ENCODE measurements at places on chromosomes 7 and 10.

DNA sequence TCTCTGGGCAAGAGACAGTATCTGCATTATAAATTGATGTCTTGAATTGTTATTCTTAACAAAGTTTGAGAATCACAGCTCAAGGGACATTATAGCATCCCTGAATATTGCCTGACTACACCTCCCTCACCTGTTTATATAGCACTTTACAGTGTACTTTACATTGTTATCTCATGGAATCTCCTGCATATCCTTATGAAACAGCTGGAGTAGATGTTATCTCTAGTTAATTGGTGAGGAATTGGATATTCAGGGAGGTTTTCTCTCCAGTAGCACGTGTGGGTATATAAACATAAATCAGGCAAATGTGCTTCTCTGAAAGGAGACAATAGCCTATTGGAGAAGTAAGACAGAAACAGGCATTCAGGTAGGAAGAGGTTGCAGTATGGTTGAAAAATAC is 117.2 kb downstream of the SRI start:
- no peak for DNase-seq

GRCh38 chr10:119608316-119609155 is 11.8 kb upstream of the TIAL1 start:
- no peak for DNase-seq

DNA sequence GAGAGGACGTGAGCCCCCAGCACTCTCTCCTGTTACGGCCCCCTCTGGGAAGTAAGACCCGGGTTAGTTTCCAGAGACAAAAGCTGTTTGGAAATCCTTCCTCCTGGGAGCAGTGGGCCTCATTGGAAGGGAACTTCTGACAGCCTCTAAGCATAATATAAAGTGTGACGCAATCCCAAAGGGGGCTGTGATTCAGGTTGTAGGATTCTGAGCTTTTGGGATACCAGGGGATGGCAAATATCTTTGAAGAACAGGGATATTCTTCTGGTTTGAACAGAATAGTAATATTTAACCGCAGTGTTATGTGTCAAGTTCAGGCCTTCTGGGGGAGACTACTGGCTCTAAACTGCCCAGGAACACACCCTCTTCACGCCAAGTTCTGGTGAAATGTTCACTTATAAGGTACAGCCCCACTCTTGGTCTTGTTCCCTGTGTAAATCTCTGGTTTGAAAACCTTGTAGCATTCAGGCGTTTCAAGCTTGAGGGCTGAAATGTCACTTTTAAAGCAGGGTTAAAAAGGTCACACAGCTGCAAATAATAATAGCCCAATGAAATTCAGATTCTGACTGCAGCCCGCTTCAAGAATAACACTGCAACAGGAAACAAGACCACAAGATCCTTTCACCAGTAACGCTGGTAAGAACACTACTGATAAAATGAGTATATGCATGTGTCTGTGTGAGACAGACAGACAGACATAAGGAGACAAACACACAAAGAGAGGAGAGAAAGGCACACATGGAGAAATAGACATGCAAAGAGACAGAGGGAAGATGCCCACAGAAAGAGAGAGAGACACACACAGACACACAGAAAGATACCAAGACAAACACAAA is 69.0 kb downstream of the CREB5 start:
- DNase-seq, result no peak

DNA sequence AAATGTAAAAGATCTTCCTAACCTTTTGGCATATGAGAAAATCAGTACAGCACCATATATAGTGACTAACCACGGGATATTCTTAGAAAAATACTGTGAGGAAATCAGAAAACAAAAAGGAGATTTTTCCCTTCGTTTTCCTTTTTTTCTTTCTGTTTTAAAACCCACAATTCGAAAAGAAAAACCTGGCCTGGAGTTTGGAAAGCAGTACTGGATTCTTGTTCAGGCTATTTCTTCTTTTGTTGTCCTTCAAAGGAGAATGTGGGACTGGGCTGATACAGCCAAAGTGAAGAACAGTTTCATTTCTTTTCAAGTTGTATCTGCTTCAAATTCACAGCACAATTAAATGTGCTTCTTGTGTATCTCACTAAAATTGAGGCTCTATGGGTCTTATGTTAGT is 156.8 kb upstream of the PHYHIPL start:
- DNase-seq, result no peak

DNA sequence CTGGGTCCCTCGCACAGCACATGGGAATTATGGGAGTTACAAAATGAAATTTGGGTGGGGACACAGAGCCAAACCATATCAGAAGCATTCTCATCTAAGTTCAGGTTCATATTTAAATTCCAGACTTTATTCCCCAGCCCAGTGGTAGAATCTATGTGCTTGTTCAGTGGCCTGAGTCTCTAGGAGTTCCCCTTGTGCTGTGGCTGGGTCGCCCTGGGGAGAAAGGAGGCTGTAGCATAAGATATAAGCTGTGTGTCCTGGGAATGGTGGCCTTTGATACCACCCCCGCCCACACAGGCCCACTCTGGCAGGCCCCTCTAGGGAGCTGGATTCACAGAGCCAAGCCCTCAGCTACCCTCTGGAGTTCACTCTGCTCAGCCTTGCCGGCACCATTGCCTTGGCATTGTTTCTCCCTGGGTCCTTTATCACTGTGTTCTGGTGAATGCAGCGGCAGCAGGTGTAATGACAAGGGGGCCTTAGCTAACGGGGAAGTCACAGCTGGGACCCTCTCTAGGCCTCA is 64.2 kb downstream of the MINDY4 start:
- no peak for DNase-seq

- DNase-seq, result no peak
Observed at GRCh38 chr10:30188556-30189237, 129.3 kb upstream of the JCAD start.

DNA sequence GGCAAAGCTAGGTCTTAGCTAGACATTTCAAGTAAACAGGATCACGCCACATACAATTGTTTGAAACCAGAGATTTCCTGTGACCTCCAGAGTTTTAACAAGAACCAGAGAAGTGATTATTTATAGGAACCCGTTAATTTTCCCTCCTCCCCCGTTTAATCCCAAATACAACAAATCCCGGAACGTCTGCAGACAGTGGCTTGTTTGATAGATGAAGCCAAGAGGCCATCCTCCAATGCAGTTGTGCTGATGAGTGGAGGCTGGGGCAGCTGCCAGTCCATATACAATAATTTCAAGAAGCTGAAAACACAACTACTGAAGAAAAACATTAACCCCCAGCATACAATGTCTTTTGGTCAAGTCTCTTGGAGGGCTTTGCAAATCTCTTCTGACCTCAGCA is 971.6 kb upstream of the ZNF722 start:
- DNase-seq, result no peak

- DNase-seq, result no peak
Observed at GRCh38 chr10:32265756-32266155, 81.2 kb downstream of the EPC1 start.

DNA sequence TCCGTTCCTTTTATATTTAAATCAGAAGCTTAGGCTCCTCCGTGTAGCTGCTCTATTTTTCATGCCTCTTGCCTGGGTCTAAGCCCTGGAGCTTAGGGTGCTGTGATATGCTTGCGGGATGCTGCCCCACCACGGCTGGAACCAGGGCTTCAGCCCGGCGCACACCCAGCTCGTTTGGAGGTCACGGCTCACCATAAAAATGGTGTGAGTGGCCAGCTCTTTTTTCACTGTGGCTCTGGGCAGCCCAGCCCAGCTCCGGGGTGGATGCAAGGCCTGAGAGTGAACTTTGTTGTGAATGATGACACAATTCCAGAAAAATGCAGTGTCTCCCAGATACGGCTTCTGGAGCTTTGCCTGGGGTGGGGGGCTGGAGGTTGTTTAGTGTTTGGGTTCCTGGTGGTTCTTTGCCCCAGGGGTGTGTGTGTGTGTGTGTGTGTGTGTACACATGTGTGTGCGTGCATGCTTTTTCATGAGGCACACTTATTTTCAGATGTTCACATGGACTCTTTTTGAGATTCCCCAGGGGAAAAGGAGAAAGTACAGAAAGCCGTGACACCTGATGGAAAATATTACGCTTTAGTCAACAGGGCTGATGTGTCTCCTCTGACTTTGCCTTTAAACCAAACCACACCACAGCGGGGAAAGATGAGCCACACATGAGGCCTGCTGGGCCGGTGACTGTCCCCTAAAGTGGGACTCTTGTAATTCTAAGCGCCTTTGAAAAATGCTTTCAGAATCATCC is 46.2 kb downstream of the GRK5 start:
- no peak for DNase-seq

DNA sequence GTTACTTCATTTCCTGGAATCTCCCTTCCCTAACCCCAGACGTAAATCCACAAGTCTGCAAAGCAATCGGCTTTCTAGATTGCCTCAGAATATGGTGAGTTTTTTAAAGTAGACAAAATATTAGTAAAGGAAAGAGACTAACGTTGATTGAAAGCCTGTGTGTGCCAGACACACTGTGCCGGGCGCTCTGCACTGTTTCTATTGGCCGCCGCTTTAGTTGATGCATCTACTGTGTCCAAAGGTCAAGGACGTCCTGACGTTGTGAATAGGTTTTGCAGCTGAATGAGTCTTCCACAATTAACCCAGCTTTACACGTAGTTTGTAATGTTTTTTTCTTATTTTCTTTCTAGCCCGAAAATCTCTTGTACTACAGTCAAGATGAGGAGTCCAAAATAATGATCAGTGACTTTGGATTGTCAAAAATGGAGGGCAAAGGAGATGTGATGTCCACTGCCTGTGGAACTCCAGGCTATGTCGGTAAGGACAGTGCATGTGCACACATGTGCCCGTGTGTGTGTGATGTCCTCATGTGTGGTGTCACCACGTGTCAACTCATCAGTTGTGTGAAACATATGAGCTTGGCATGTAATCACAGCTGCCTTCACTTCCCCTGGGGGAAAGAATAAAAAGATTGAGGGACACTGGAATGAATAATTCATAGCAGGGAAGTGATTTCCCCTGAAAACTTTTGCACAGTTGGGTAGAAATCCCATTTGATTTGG is 232.0 kb downstream of the CCDC3 start:
- no peak for DNase-seq

GRCh38 chr7:75945297-75946168 is 30.6 kb downstream of the POR start:
- DNase-seq, result no peak

DNA sequence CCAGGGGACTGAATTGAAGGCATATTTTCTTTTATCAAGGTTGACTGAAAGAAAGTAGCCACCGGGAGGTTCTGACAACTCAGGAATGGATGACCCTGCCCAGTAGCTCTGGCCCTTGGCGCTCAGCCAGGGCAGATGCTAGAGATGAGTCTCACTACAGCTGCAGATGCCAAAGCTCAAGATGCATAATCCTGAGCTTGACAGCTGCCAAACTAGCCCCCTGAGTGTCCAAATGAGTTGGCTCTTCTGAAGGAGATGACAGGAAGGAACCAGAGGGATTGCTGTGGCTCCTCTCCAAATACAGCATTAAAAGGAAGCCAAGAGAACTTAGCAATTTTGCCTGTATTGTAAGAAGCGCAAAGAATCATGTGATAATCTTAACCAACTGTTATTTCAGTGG is 78.4 kb downstream of the NXPH1 start:
- no peak for DNase-seq

GRCh38 chr7:8516976-8517375 is 83.6 kb downstream of the NXPH1 start:
- no peak for DNase-seq

- DNase-seq, result no peak
Observed at GRCh38 chr10:84599254-84599653, 270.9 kb downstream of the CCSER2 start.

GRCh38 chr10:113047605-113047962 is 97.5 kb downstream of the TCF7L2 start:
- no peak for DNase-seq

DNA sequence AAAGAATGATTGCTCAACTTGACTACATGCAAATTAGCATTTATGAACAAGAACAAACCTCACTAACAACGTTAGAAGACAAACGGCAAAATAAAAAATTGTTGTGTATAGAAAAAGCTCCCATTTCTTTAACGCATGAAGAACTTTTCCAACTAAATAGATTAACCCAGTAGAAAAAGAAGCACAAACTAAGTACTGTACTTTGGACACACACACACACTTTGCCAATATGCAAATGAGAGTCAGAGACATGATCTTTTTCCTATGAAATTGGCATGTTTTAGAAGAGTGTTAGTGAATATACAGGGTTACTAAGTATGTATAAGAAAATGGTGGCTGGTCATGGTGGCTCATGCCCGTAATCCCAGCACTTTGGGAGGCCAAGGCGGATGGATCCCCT is 355.6 kb downstream of the SH2D4B start:
- DNase-seq, result no peak

GRCh38 chr10:72088889-72089575 is 681 bp upstream of the SPOCK2 start:
- no peak for DNase-seq

DNA sequence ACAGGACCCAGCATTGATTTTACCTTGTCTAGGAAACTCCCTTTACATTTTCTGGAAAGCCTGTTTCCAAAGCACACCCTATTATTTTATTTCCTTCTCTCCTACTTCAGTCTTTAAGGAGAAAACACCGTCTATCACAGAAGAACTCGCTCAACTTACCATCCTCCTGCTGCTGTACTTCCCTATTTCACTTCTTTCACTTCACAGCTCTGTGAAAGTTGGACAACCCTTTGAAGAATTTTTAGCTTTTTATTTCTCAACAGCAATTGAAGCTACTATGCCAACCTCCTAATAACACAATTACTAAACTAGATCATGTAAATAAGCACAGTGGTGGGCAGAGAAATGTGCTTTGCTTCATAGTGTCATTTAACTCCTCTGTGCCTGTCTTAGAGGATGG is 166.5 kb downstream of the TFEC start:
- DNase-seq, result no peak

DNA sequence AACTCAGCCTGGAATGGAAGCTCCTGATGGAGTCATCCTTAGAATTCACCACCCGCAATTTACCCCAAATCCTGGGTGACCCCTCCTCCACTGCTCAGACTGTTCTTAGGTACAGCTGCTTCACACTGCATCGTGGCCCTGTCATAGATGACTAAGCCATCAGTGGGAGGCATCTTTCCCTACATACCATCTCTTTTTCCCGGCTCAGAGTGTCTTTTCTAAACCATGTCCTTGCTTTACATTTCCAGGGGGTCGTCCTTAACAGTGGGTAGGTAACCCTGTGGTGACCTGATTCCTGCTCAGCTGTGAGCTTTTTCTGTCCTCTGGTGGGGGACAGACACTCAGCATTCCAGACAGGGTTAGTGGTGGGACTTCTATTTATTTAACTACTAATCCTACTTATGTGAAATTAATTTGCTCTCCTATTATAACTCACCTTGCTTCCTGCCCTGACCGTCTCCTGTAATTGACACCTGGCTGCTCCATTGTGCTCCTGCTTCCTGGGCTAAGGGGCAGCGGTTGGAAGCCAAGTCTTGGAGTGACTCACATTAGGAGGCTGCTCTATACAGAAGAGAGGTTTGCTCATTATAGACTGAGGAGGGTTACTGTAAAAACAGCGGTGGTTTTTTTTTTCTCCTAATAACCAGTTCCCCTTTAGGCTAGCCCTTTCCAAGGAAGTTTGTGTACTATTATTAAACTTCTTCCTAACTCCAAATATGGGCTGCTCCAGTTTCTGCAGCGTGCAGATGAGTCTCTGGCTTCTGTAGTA is 40.6 kb downstream of the PYROXD2 start:
- DNase-seq, result no peak

GRCh38 chr7:11175887-11176286 is 202.2 kb downstream of the PHF14 start:
- DNase-seq, result no peak

- DNase-seq, result no peak
Observed at GRCh38 chr7:130893441-130893894, 159.5 kb upstream of the KLF14 start.

All from stimulated activated CD8-positive, alpha-beta memory T cell treated with anti-CD3 and anti-CD28 coated beads, Interleukin-12 subunit alpha, Interleukin-12 subunit beta, amount 100 ng/mL, for 1 hour (primary cell).